ENCODE measurements at places on chromosomes 4 and X.

- no peak for DNase-seq
These were observed 96.2 kb downstream of the TSPAN7 start for GRCh38 chrX:38657562-38657961.

DNA sequence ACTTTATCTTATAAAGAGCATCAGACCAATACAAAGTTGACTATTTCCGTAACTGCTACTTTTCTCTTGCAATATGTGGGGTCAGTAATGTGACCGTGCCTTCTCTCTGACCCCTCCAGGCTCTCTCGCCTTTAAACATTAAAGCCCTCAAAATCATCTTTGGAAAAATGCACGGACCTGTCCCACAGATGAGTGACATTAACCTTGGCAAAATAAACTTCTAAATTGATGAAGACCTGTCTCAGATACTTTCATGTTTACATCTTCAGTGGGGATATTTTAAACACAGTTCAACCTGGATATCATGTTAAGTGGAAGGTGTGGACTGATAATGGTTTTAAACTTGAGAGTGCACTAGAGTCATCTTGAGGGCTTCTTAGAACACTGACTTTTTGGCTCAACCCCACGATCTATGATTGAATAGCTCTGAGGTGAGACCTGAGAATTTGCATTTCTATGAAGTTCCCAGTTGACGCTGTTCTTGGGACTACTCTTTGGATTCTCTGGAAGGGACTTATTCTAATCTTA, 26.7 kb upstream of the CXCL3 start:
- DNase-seq = no peak

DNA sequence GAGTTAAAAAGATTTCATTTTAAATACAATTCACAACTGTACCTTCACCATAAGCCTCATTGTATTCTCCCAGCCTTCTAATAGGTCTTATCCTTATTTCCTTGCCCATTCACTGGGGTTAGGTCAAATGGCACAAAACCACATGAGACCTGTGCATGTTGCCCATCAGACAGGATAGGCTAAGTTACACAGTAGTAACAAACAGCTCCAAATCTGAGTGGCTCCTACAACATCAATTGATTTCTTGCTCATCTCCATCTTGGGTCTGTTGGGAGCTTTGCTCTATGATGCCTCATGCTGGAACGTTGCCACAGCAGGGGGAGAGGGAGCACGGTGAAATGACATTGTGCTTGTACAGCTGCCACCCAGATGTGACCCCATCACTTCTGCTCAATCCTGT, 70.6 kb downstream of the DHX15 start:
- no peak for DNase-seq

- no peak for DNase-seq
These were observed 735 bp upstream of the GABRE start for GRCh38 chrX:151975228-151975593.

- no peak for DNase-seq
These were observed 120.1 kb downstream of the GC start for GRCh38 chr4:71663780-71664179.

- DNase-seq = no peak
These were observed 98.1 kb upstream of the EGFL6 start for GRCh38 chrX:13471269-13471668.

DNA sequence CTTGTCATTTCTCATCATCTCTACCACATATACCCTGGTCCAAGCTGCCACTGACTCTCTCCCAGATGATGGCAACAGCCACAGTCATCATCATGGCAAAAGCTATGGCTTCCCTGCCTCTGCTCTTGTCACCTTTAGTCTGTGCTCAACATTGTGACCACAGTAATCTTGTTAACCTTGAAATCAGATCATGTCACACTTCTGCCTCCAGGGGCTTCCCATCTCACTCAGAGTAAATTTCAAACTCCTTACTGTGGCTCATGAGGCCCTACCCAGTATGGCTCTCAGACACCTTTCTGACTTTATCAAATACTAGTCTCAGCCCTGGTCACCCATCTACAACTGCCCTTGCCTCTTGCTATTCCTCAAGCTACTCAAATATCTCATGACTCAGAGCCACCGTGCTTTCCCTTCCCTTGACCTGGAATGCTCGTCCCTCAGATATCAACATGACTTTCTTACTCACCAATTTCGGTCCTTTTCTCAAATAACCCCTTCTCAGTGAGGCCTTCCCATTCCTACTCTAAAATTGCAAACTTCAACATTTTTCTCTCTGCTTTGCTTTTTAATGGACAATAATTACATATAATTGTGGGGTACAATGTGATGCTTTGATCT, 41.1 kb upstream of the STIM2 start:
- DNase-seq = no peak

DNA sequence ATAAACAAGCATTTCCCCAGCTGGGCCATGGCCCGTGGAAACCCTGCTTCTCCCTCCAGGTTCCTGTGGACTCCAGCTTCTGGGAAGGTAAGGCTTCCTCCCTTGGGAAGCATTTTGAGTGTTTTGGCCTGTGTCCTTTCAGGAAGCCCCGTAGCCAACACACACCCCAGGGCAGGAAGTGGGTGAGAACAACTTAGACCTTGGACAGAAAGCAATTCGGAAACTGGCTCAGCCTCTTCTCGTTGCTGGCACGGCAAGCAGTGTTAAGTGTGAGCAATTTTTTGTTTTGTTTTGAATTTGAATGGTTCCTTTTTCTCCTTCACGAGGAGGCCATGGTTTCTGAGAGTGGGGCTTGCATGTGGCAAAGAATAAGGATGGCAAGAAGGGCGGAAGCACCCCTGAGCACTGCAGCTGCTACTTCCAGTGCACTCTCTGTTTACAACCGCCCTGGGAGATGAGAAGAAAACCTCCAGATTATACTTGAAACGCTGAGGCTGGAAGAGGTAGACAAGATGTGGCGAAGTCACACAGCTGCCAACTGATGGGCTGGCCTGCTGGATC, 14.1 kb upstream of the CYTL1 start:
- peak; percentile 5 for DNase-seq

DNA sequence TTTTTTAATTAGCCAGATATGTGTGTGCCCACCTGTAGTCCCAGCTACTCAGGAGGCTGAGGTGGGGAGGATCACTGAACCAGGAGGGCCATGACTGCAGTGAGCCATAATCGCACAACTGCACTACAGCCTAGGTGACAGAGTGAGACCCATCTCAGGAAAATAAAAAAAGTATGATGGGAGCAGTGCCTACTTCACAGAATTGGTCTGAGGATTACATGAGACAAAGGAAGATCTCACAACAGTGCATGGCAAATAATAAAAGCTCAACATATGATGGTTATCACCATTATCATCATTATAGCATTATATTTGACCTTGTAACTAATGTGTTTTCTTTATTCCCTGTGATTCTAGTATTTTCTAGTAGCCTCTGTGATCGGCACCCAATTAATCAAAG, 19.9 kb upstream of the DCHS2 start:
- no peak for DNase-seq

DNA sequence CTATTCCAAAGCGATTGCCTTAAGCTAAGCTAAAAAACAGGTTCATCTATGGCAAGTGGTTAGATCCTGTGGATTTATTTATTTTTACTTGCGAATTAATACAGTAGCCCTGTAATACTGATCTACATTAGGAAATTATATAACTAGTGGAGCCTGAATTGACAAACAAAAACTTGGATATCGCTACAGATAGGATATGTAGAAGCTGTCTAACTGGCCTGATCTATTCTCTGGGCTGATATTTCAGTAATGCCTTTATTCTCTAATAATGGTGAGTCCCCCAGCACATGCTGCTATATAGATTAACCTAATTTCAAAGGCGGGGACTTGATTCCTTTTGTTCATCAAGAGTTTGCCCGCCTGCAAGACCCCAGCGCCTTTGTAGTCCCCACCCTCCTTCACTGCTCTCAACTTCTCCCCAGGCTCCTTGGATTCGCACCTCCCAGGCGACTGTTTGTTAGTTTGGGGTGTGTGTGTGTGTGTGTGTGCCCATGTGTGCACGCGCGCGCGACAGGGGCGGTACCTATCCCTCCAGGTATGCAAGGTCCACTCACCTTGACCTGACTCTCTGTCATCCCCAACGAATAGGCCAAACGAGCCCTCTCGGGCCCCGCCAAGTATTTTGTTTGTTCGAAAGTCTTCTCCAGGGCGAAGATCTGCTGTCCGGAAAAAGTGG, 3.8 kb downstream of the NKX6-1 start:
- DNase-seq = no peak

DNA sequence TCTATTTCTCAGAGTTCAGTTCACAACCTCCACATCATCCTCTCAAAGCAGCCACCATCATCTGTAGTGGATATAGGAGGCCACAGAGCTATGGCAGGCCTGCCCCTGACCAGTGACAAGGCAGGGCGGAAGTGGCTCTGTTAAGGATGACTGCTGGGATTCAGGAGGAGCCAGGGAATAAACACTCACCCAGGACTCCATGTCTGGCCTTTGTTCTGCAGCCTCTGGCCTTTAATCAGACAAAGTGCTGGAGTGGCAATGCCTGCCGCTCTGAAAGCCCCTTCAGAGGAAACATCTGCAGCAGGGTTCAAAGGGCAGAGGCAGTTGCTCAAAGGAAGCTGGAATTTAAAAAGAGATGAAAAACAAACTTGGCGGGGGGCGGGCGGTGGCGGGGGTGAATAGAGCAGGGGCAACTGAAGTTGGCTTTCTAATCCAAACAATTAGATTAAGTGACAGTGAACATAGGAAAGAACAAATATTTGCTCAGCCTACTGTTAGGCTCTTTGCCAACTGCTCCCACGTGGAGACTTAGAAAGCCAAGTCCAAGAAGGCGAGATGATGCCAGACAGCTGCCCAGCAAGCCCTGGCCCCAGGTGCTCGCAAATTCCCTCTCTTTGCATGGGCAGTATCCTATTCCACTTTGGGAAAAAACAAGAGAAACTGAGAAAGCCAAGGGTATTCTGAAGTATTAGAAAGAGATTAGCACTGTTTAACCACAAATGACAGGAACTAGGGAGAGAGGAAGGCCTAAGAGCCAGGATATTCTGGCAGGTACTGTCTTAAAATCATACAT, 5.5 kb downstream of the MPP1 start:
- DNase-seq = peak; percentile 26

GRCh38 chrX:6225911-6226595, 2.6 kb downstream of the NLGN4X start:
- DNase-seq = no peak

- no peak for DNase-seq
These were observed 44.1 kb downstream of the DTHD1 start for GRCh38 chr4:36325499-36325898.

DNA sequence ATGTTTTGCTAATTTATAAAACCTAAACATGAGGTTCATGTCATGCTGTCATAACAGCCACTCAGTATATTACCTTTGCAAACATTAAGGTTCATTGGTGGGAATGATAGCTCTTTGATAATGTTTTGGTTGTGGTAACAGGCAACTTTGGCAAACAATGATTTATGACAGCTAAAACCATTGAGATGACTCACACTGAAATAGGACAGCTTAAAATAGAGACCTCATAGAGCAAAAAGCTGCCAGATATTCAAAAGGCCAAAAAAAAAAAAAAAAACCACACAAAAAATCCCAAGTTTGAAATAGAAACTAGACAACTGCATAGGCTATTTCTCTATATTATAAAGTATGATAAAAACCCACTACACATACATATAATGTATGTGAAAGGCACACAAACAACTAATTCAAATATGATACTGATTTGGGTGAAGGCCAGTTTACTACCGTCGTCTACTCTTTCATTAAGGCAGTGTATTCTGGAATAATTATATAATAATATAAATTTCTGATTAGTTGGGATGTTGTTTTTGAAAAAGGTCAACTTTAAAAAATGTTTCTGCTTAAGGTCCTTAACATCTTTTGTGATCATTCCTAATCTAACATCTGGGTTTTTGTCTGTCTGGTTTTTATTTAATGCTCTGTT, 646.0 kb upstream of the PITX2 start:
- DNase-seq = peak; percentile 57

DNA sequence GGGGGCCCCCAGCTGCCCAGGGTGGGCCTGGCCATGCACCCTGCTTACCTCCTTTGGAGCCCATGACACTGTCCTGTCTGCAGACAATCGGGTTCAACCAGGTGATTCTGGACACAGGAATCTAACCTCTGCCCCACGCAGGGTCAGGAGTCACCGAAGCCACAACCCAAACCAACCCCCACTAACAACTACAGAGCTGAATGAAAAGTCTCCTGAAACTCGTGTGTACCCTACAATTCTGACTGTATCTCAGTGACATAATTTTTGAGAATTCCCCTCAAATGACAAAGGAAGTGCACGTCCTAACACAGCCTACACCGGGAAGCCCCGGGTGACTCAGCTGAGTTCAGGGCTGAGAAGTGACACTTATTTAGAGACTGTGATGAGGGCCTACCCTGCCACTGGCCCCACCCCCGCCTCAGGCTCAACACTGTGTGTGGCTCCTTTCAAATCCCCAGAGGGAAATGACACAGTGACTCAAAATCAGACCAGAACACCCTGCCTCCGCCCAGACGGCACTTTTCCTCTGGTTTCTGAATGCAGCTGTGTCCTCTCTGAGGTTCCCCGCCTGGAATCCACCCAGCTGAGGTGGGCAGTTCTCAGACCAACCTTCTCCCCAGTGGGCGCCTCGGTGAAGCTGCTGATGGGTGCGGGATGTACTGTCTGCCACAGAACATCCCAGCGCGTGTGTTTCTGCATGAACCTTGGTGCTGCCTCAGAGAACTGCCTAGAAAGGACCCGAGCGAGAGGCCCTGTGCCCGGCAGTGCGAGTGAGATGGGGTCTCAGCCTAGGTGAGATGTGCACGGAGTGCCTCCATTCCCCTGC, 9.9 kb downstream of the TNIP2 start:
- peak; percentile 45 for DNase-seq

- DNase-seq = no peak
These were observed 42.7 kb downstream of the CCNG2 start for GRCh38 chr4:77199701-77200100.

GRCh38 chr4:8704632-8705031, 112.1 kb downstream of the CPZ start:
- DNase-seq = no peak

GRCh38 chrX:133638285-133638684, 223.0 kb upstream of the GPC4 start:
- DNase-seq = peak; percentile 46

- DNase-seq = no peak
These were observed 29.3 kb upstream of the RXFP1 start for GRCh38 chr4:158492391-158492790.

- DNase-seq = no peak
These were observed 71.3 kb upstream of the SPRY1 start for GRCh38 chr4:123325241-123325681.

GRCh38 chr4:40559585-40560465, 69.8 kb downstream of the RBM47 start:
- DNase-seq = no peak

DNA sequence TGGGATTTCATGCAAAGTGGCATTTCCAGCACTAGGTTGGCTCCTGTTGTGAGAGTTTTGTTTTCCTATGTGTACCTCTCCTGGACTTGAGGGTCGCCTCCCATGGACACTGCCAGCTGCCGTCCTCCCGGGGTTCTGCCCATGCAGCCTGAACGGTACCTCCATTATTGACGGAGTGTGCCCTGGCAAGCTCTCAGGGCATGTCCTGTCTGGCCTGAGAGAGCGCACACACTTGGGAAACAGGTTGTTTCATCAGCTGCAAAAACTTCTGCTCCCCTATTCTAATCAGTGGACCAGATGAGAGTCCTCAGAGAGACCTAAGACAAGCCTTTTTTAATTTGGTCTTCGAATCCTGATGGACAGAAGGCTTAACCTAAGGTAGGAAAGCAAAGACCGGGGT, 56.6 kb upstream of the HOPX start:
- DNase-seq = no peak

GRCh38 chr4:163157157-163157556, 9.5 kb downstream of the NAF1 start:
- peak; percentile 71 for DNase-seq
